PC-3 (cell line): ENCODE measurements at places on chromosomes 1 and 21.

- DNase-seq = peak; percentile 71
Measured at GRCh38 chr1:225603538-225604354, 49.2 kb downstream of the ENAH start.

- DNase-seq = peak; percentile 47
Measured at GRCh38 chr1:924656-925560, 1.2 kb downstream of the SAMD11 start.

DNA sequence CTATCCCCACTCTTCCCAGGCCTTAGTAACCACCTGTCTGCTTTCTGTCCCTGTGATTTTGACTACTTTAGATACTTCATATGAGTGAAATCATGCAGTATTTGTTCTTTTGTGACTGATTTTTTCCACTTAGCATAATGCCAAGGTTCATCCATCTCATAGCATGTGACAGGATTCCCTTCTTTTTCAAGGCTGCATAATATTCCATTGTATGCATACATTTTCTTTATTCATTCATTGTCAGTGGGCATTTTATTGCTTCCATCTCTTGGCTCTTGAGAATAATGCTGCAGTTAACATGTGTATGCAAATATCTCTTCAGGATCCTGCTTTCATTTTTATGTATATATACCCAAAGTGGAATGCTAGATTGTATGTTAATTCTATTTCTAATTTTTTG lies 56.4 kb downstream of the AGL start:
- DNase-seq = no peak

DNA sequence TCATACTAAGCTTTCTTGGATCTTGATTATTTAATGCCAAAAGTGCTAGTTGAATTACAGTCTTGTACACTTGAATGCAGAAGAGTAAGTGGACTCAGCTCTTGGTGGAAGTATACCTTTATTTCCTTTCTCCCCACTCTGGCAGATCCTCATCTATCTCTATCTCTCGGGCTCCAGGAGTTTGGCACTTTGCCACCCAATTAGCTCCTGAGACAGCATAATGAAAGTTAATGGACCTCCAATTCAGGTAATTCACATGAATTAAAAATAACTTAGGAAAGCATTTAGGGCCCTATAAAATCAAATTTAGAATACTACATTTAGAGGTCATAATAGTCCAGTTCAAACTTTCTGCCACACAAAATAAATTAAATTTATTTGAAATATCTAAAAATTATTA lies 67.4 kb downstream of the OLFM3 start:
- DNase-seq = no peak

GRCh38 chr1:227950735-227951346 lies 3.1 kb upstream of the WNT9A start:
- no peak for DNase-seq
